ENCODE measurements at places on chromosomes 3 and 15.

GRCh38 chr3:51024765-51025632 is 350.3 kb downstream of the DOCK3 start:
- DNase-seq = no peak

- no peak for DNase-seq
Measured at GRCh38 chr3:121995161-121996137, 26.6 kb downstream of the ILDR1 start.

DNA sequence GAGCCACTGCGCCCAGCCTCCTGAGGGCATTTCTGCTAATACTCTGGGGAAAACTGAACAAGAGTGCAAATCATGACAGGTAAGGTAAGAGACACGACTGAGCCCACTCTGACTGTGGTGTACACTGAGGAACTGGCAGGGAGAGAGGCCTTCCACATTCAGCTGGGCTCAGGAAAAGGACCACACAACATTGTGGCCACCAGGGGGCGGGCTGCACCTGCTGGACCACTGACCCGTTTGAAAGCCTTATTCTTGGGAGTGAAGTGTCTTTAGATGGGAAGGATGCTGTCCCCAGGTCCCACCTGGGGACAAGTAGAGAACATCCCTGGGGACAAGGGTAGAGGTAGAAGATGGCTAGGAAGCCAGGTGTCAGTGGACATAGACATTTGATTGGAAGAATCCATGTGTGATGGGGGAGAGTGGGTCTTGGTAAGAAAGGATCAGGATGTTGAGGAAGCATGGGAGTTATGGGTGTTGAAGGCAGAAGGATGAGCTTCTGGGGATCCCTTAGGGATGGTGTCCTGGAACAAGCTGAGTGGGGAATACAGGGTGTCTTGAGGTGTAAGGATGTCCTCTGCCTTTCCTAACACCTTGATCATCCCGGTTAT is 6.2 kb upstream of the CTDSPL start:
- DNase-seq = peak; percentile 70

GRCh38 chr3:102682741-102683140 is 247.9 kb downstream of the ZPLD1 start:
- no peak for DNase-seq

GRCh38 chr3:128572644-128573105 is 77.9 kb downstream of the RPN1 start:
- no peak for DNase-seq

GRCh38 chr3:170040418-170040817 is 2.6 kb downstream of the GPR160 start:
- no peak for DNase-seq

GRCh38 chr3:179149406-179149867 is 1.3 kb downstream of the PIK3CA start:
- DNase-seq = peak; percentile 4

GRCh38 chr3:107660306-107660976 is 137.7 kb downstream of the BBX start:
- no peak for DNase-seq

DNA sequence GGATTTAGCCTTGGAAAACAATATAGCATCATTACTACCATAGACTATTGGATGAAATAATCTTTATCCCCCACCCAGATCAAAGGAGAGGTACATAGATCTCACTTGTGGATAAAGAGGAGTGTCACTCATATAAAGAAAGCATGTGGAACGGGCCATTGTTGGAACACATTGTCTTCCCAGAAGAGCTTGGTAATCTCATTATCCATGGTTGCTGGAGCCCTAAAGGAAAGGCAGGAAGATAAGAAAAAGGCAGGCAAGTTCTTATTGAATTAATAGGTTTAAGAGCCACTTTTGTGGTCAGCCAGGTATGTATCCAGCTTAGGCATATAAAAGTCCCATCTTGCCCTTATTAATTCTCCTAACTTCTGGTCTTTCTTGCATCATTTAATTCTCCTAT is 659.1 kb downstream of the GRM7 start:
- no peak for DNase-seq

Data from occipital lobe (tissue), 3 donors.